PC-3 (cell line): ENCODE measurements at places on chromosomes 3 and 15.

DNA sequence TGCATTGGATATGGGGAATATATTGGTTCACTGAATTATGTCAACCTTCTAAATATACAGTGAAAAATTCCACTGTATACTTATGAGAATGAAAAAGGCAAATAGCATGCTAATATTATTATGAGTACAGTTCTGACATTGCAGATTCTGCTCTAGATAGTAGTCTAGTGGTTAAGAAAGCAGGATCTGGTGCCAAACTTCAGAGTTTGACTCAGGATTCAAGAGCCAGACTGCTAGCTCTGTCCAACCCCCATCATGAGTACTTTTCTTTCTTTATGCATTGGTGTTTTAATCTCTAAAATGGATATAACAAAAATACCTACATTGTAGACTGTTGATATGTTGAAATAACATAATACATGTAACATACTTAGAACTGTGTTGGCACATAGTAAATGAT, 57.3 kb upstream of the PLSCR4 start:
- peak; percentile 81 for DNase-seq

DNA sequence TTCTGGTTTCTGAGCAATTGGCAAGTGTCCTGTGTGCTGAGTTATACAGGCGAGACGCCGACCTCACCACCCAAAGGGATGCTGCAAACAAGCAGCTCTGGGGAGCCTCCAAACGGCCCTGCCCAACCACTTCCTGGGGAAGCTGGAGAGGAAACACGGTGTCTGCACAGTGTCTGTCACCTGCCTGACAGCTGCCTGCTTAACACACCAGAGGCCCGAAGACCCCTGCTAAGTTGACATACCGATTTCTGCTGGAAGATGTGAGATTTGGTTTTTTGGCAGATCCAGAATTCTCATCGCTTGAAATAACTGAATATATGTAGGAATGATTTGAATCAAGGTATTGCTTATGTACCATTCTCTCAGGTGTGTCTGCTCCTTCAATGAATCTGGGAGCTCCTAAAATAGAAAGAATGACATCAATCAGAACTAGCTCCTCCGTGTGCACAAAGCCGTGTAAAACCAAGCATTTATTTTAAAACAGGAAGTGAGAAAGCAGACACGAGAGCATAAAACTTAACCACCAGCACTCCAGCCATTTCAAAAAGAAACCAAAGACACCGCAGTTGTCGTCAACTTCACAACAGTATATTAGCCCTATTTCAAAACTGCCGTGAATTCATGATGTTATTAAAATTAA, 27.2 kb downstream of the LRRC2 start:
- DNase-seq: peak; percentile 71

DNA sequence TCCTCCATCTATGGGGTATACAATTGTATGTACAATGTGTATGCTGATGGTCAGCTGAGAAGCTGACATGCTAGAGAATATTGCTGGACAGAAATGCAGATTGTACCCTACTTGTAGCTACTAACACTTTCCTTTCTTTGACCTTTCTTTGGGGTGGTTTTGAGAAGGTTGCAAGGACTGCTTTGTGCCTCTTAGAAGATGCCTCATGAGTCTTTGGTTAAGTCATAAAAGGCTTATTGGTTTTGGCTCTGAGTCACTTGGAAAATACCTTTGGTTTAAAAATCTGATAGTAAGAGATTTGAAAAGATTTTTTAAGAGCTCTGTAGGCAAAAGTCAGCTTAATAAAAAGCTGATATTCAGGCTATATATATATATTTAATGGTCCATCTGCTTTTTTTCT, 71.5 kb downstream of the ZMAT3 start:
- DNase-seq: peak; percentile 54

- no peak for DNase-seq
These were observed 2.9 kb downstream of the ABHD5 start for GRCh38 chr3:43693594-43693993.

DNA sequence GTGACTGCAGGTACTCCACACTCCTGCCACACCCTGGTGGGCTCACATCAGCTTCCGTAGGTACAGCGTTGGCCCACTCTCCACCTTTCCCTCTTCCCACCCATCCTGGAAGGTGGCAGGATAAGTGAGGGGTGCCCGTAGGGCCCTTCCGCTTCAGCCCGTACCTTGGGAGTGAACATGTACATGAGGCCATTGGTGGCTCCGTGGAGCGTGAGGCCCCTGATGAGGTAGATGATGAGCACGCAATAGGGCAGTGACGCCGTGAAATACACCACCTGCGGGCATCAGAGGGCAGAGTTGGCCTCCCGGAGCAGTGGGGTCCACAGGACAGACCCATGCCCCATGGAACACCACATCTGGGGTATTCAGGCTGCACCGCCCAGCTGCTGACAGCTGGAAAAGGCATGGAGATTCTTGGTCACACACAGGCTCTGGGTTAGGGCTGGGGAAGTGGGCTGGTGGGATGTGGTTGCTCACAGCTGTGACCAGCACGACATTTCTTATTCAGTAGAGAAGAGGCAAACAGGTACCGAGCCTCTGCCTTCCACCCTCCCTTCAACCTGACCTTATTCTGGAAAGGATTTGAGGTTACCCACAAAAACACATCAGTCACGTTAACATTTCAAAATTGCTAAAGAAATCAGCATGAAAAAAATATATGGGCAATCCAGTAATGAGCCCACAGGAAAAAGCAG, 23.8 kb downstream of the SLC6A20 start:
- DNase-seq: no peak

DNA sequence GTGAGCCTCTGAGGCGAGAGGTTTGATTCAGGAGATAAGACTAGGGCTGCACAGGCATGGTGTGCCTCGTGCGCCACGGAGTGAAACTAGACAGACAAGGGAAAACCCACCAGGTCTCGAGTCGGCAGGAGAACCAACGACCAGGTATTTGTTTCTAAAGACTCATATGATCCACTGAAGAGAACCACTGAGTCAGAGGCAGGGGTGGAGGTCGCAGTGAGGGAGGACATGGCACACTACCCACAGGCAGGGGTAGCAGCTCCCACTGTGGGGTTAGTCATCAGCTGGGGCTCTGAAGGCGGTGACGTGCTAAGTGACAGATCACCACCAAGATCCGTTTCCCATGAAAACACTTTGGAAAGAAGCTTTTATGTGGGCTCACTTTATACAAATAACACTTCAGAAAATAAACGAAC, 45.7 kb downstream of the CHSY1 start:
- DNase-seq: no peak

GRCh38 chr15:41286665-41287333, 45.6 kb downstream of the OIP5 start:
- DNase-seq: peak; percentile 38

DNA sequence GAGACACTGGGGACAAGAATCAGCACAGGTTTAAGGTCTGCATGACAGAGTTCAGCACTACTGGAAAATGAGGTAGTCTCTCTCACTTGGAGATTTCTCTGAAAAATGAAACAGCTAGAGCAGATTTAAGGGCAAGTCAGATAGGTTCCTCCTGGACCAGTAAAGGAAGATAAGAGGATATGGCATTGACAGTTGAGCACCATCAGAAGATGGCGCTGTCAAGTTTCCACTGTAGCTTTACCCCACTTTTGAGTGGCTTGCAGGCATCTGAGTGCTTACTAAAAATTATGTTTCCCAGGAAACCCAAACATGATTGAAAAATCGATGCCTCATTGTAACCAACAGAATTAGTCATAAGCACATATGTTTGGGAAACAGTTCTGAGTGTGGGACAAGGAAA, 407.2 kb upstream of the UBE2E2 start:
- peak; percentile 22 for DNase-seq

DNA sequence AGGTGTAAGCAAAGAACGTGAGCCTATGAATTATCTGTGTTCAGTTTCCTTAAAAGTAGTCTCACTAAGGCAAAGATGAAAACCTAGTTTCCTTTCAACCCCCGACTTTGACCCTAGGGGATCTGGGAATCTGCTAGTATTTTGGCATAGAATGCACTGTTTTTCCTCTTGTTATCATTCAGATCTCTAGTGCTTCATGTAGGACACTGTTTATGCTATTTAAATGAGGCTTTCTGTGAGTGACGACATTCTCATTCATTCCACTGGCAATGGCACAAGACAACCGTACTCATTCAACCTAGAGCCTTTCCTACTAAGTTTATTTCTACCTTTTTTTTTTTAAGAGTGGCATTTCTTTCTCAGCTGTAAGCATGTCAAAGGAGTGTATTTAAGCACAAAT, 67.0 kb downstream of the CHAC1 start:
- no peak for DNase-seq

GRCh38 chr3:139052802-139053600, 8.3 kb upstream of the PRR23C start:
- no peak for DNase-seq

GRCh38 chr3:183324083-183324482, 71.0 kb downstream of the B3GNT5 start:
- peak; percentile 98 for DNase-seq

GRCh38 chr3:39286771-39287170, 6.9 kb upstream of the CX3CR1 start:
- no peak for DNase-seq

DNA sequence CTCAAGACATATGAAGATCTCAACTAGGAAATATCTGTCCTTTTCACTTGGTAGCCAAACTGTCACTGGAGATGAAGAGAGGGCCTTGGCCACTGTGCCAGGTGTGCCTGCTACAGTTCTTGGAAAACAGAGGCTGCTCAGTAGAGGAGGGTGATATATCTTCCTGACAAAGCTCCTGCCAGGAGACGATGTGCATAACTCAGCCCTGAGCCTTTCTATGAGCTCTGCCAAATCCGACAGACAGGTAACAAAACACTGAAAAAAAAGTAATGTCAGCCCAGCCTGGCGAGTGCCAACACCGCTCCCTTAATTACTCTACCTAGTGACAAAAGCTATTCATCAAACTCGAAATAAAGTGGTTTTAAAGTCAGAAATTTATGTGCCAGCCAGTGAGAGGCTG, 123.2 kb downstream of the MFSD1 start:
- no peak for DNase-seq

DNA sequence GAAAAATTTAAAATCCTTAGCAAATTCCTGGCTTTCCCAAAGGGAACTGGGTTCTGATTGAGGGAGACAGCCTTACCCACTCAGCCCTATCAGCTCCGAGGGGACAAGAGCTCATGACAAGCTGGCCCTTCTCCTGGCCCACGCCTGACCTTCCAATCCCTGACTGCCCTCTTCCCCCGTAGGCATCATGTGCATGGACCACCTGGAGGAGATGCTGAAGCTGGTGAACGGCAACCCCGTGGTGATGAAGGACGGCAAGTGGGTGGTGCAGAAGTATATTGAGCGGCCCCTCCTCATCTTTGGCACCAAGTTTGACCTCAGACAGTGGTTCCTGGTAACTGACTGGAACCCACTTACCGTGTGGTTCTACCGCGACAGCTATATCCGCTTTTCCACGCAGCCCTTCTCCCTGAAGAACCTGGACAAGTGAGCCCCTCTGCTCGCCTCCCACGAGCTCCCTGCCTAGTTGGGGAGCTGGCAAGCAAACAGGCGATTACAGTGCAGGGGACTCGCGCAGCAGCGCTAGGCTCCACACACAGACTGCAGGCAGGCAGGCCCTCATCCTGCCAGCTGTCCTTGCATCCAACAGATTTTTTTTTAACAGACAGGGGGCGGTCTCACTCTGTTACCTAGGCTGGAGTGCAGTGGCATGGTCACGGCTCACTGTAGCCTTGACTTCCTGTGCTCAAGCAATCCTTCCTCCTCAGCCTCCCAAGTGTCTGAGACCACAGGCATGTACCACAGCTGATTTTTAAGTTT, 16.8 kb downstream of the RPUSD3 start:
- DNase-seq: peak; percentile 63

- peak; percentile 88 for DNase-seq
These were observed 339.0 kb upstream of the PROK2 start for GRCh38 chr3:72123908-72124441.

GRCh38 chr3:187305881-187306280, 14.3 kb upstream of the MASP1 start:
- DNase-seq: no peak

GRCh38 chr3:83807511-83807910, 1151.3 kb upstream of the CADM2 start:
- no peak for DNase-seq

- no peak for DNase-seq
These were observed 2.4 kb downstream of the LMCD1 start for GRCh38 chr3:8503871-8504610.

- peak; percentile 6 for DNase-seq
These were observed 118.3 kb upstream of the FRMD4B start for GRCh38 chr3:69504232-69504631.

- DNase-seq: no peak
These were observed 463.4 kb upstream of the NDN start for GRCh38 chr15:24150542-24150941.

- no peak for DNase-seq
These were observed 128.1 kb upstream of the IL12A start for GRCh38 chr3:159860269-159861116.

GRCh38 chr3:17154941-17155340, 270.2 kb downstream of the PLCL2 start:
- no peak for DNase-seq

DNA sequence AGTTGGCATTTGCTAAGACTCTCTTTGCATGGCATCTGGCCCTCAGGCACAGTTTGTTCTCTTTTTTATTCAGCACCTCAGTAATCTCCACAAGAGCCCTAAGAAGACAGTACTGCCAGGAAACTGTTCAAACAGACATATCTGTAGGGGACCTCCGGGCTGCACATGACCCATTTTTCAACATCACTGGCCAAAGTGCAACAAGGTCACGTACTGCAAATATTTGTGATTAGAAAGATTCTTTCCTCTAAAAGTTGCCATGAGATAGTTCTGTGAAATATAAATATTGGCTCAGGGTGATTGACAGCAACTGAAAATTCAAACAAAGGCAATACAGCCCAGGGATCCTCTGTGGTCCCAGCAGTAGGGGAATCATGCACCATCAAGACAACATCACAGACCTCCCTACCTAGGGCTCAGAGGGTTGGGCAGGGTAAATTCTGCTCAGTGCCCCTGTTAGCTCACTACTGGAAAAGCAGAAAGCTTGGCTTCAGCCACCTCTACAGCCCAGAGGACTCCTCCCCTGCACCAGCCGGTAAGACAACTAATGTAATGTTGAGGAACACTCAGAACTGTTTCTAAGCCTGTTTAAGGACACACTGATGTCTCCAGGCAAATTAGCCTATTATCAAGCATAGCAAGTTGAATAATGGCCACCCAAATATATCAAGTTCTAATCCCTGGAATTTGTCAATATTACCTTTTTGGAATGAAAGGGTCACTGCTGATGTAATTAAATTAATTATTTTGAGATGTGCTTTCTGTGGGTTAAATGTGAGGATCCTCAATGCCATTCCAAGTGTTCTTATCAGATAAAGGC, 117.4 kb upstream of the LPP start:
- DNase-seq: no peak

DNA sequence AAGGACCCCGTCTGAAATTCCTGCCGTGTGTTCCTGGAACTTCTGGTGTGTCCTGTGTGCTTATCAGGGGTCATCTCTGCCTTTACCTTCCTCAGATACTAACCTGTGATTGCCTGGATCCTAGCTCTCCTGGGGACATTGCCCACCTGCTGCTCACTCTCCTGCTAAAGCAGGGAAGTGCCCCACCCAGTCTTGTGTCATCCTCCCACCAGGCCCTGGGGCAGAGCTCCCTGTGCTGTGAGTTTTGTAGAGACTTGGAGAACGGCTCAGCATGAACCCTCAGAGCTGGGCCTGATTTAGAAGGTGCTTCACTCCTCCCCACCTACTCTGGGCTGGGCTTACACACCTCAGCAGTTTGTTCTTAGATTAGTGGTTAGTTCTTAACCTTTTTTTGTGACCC, 3.8 kb upstream of the TMEM44 start:
- DNase-seq: peak; percentile 24
